ENCODE measurements at places on chromosomes 3 and 15.

DNA sequence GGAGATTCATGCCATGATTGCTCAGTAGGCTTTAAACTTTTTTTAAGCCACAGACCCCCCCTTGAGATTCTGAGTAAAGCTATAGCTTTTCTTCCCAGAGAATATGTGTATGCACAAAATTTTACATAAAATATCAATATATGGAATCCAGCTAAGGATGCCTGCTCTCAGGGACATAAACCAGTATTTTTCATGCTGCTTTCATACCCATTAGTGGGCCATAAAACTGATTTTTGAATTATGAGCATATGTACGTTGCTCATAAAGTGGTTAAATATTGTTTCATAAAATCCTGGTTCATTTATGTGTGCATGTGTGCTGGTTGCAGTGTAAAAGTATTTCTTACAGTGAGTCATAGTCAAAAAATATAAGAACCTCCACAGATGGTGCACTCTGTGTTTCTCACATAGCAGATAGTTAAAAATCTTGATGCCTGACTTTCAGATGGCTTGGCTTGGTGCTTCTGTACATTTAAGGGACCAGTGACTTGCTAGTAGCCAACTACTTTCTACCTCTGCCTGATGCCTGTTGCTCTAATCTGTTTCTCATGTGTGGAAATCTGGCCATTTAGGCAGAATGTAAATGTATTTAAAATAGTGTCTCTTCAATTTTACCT is 71.9 kb downstream of the ARHGEF26 start:
- no peak for DNase-seq

DNA sequence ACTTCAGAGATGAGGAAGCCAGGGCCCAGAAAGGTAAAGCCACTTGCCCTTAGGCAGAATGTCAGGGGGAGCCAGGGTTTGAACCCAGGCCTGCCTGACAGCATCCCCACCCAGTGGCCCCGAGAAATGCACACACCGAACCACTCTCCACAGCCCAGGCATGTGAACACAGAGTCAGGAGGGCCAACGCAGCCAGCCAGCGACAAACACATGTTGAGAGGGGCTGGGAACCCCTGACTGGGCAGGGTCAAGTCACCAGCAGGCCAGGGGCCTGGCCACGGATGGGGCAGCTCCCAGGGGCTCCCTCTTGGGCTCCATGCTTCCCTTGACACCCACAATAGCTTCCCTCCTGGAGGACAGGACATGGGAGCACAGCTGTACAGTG is 5.1 kb upstream of the GRIP2 start:
- no peak for DNase-seq

DNA sequence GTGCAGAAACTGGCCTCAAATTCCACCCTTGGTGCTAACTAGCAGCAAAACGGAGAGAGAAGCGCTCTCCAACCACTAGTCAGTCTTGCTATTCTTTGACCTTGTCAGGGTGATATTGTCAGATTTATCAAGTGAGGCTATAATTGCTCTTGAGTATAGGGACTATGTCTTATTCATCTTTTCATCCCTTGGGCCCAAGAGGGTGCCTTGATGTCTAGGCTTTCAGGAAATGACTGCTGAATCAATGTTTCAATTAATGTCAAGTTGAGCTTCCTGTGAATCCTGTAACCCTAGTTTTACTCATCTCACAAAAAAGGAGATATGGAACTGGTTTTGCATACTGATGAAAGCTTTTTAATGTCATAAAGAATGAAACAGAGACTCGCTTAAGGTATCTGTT is 701.3 kb downstream of the EDEM1 start:
- DNase-seq: no peak

DNA sequence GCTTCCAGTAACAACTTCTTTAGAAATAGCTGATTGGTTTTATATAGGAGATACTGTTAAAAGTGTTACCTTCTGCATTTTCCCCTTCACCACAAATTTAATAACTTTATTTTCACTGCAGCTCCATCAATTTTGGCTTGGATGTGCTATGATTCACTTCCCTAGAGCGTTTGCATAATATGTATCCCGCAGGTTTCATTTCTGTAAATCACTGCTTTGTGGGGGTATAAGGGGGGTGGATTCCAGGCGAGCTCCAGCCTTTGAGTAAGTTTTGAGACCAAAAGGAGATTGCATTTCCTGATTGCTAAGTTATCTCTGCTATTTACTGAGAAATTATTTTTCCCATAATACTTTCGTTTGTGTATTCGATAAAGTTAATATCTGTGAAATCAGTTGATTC is 232.6 kb downstream of the TBL1XR1 start:
- DNase-seq: no peak

- DNase-seq: no peak
Observed at GRCh38 chr3:25427563-25427941, 511 bp upstream of the RARB start.

GRCh38 chr15:61807281-61807929 is 252.8 kb downstream of the VPS13C start:
- no peak for DNase-seq

DNA sequence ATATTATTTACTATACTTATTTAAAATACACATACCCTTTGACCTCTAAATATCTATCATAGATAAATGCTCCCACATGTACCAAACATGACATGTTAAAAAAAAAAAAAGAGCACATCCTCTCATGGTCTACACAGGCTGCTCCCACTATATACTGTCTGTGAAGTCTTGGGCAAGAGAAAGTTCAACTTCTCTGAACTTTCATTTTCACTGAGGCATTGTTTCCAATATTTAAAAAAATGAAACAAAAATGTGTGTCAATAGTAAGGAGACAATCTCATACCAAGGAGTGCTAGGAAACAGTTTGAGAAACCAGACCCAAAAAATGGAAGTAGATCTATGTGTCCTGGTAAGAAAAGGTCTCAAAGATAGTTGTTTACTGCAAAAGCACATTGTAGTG is 29.3 kb downstream of the SLC4A7 start:
- DNase-seq: no peak

DNA sequence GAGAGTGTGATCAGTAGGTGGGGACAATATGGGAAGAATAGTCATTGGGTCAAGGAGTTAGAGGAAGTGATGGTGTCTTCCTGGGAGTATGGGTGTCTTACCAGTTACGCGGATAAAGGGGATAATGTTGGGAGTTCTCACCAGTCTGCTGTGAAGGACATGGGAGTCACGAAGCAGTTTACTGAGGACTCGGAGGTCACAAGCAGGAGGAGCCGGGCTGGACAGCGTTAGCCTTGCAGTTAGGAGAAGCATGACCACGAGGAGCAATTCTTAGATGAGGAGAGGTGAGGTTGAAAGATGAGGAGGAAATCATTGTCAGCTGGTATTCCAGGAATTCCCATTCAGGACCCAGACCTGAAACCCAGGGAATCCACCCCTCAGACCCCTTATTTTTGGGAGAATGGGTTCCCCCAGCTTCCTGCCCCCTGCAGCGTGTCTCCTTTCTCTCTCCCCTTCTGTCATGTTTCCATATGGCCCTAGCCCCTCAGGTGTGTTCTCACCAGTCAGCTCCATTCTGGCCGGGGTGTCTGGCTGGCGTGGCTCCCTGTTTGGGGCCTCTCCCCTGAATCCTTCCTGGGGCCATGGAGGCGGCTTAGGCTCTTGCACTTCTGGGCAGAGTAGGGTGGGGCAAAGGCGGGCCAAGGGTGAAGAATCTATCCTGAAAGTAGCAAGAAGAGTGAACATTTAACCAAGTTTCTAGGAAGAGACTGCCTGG is 2.1 kb downstream of the THPO start:
- DNase-seq: no peak

DNA sequence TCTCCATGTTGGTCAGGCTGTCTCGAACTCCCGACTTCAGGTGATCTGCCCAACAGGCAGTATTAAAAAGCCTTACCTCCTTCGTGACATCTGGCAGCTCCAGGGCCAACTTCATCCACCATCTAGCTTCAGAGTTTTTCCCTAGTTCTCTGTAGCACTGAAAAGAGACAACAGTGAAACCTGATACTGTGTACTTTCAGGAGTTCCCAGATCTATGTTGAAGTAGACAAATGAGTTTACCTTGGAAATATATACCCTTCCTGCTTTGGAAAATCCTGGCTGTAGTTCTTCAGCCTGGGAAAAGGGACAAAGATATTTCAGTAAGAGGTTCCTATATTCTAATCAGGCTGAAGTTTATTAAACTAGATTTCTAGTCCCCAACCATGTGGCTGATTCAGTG is 18.0 kb downstream of the RMDN3 start:
- DNase-seq: no peak

- DNase-seq: no peak
Observed at GRCh38 chr3:135056084-135056730, 261.1 kb downstream of the EPHB1 start.

GRCh38 chr3:194272221-194272620 is 78.9 kb downstream of the CPN2 start:
- DNase-seq: no peak

DNA sequence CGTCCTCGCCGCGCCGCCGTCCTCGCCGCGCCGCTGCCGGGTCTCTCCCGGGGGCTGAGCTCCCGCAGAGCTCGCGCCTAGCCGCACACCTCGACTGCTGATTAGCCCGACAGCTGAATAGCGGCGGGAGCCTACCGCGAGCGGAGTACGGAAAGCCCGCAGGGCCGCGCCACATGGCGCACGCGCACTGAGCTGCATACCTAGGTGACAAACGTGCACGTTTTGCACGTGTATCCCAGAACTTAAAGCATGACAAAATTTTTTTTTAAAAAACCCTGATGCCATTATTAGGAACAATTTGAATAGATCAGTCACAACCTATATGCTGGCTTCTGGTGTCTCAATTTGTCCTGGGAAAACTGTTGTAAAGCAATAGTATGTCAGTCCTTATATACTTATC is at the start of gene GOLGA8A:
Gene GOLGA8A, minus strand, starts transcription at position 122 of the 400 bp plus-strand sequence. CDS start 48,117 bp downstream, outside the sequence.
- peak; percentile 42 for DNase-seq

DNA sequence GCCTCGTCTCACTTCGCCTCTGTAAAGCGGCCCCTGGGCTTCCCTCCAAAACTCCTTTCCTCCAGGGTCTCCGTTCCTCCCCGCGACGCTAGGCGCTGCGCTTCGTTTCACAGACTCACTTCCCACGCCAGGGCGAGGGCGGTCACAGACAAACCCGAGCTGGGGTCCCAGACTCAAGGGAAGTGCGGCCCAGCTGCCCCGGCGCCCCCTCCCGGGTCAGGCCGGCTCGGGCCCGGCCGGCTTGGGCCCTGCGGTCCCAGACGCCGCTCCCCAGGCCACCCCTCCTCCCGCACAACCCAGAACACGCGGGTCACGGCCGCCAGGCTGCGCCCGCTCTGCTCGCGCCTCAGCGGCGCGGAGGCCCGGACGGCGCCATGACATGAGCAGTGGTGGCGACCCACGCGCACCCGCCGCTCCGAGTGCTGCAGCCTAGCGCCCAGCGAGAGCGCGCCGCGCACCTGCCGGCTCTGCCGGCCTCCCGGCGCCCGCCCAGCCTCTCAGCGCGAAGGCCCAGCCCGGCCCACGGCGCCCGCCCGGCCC is 547 bp downstream of the NUP210 start:
- DNase-seq: no peak

GRCh38 chr3:48894516-48894915 is 4.2 kb downstream of the SLC25A20 start:
- no peak for DNase-seq

GRCh38 chr15:67833710-67834511 is 5.9 kb downstream of the RNU6-1 start:
- DNase-seq: no peak

- DNase-seq: peak; percentile 75
Observed at GRCh38 chr3:12405432-12406272, 78.6 kb upstream of the TSEN2 start.

GRCh38 chr3:20403986-20404740 is 218.2 kb upstream of the SGO1 start:
- no peak for DNase-seq

DNA sequence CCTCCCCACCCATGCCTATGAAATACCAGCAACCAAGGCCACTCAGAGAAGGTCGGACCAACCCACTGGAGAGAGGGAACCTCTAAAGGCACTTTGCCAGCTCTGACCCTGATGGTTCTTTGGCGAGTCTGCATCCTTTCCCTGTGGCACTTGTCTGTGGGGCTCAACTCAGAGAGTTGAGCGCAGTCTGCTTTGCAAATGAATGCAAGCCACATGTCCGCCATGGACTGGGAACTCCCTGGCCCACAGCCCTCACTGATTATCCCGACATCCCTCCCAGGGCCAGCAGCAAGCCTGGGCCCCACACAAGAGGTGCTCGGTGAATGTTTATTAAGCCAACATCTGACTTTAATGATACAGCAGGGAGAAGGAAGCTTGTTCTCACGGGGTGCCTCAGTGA is 55.5 kb upstream of the HES1 start:
- no peak for DNase-seq

DNA sequence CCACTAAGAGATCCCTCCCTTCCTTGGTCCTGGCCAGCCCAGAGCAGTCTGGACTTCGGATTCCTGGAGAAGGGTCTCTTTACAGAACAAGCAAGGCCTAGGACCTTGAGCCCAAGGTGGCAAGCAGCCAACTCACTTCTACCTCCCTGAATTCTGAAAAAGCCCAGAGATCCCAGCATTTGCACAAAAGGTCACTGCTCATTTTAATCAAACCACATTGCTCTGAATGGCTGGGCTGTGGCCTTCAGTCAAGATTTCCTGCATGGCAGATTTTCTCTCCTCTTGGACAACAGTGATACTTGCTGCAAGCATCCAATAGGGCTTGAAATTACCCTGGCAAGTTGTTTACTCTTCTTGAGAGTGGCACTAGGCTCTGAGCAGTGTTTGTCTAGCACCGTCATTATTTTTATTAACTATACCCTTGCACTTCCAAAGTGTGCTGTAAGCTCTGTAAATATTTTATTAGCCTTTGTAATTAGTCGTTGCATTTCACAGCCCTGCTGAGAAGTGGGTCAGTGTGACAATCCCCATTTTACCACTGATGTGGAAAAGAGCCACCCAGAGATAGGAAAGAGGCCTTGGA is 274.7 kb upstream of the CTNNB1 start:
- no peak for DNase-seq

DNA sequence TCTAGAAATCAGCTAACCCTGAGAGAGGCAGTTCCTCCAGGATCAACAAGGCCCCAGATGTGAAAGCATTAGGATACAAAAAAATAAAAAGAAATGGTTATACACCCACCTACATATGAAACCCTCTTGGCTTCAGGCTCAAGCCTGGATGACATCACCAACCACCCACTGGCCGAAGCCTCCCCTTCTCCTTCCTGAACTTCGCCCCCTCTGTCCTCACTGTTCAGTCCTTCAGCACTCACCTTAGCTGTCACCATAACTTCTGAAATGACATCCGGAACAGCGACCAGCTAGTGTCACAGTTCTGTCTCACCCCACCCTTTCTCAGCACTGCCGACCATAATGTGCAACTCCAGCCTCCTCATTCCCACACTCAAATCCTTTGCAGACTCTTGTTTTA is 98.7 kb downstream of the PLCH1 start:
- no peak for DNase-seq
